ENCODE measurements at places on chromosomes 6 and 20. TPM values are rescaled to one million over a fixed set of nuclear protein-coding genes. Genes with fewer than 3 reads are reported as not detected.
A peak's percentile ranks its signal among the peaks of the same experiment; 100 is the strongest.

The HSPA12B gene
- polyA plus RNA-seq, result 2.3 TPM

The WFDC12 gene
- polyA plus RNA-seq, result 6.8 TPM

The NCOA7 gene
- polyA plus RNA-seq, result 15.8 TPM

The SCGN gene
- 2.1 TPM for polyA plus RNA-seq

The TFAP2C gene
- polyA plus RNA-seq, result 2.1 TPM

DNA sequence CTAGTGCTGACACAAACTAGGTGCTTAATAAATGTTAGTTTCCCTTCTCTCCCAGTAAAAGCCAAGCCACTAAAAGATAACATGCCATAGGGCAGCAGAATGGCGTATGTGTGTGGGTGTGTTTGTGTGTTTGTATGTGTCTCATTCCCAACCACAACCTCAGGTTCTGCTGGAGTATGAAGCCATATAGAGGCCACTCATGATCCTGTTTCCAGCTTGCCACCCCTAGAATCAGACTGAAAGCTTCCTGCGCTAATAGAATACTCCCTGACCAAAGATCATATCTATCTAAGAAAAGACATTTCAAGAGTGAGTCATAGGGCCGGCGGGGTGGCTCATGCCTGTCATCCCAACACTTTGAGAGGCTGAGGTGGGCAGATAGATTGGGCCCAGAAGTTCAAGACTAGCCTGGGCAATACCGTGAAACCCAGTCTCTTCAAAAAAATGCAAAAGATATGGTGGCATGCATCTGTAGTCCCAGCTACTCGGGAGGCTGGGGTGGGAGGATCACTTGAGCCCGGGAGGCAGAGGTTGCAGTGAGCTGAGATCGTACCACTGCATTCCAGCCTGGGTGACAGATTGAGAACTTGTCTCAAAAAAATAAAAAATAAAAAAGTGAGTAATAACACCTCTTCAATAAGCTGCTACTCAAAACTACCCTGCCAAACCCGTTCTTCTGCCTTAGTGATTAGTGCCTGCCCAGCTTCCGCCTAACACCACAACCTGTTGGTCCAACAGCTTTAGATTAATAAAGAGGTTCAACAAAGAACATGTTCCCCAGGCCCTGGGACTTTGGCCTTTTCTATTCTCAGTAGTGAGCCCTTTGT, 11.8 kb upstream of the SNRPC start:
- no peaks in the 10 kb centered on the region for H3K36me3 ChIP-seq
- H3K4me1 ChIP-seq, result no peaks in the 10 kb centered on the region
- no peaks in the 10 kb centered on the region for H3K27me3 ChIP-seq
- DNase-seq, result no peak

GRCh38 chr6:34570066-34570833, 14.1 kb upstream of the SPDEF start:
- no peaks in the 10 kb centered on the region for H3K36me3 ChIP-seq
- H3K27ac ChIP-seq, result no peak overlapping the region
- H3K27me3 ChIP-seq, result no peaks in the 10 kb centered on the region
- no peak overlapping the region for H3K4me3 ChIP-seq
- no peaks in the 10 kb centered on the region for H3K4me1 ChIP-seq

- peak overlapping the region; percentile 96 for H3K27ac ChIP-seq
- peak; percentile 71 for DNase-seq
- H3K4me1 ChIP-seq, result peaks cover 10% of the 10 kb centered on the region
- H3K27me3 ChIP-seq, result no peaks in the 10 kb centered on the region
Measured at GRCh38 chr6:113854531-113855499, 2.3 kb upstream of the MARCKS start.

- H3K36me3 ChIP-seq, result no peaks in the 10 kb centered on the region
- no peak overlapping the region for H3K27ac ChIP-seq
- H3K27me3 ChIP-seq, result no peaks in the 10 kb centered on the region
- H3K4me3 ChIP-seq, result no peak overlapping the region
- no peaks in the 10 kb centered on the region for H3K4me1 ChIP-seq
Measured at GRCh38 chr6:161189891-161190290, 84.0 kb downstream of the AGPAT4 start.

DNA sequence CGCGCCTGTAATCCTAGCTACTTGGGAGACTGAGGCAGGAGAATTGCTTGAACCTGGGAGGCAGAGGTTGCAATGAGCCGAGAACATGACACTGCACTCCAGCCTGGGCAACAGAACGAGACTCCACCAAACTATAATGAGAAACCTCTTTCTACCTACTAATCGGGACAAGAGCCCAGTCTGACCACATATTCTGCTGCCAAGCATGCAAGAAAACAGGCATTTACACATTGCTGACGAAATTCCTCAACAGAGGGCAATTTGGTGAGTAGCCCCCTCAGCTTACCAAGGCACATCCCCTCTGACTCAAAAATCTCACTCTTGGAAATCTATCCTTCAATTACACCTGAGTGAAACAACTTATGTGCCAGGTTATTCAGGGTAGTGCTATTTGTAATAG, 81.2 kb downstream of the SLC23A2 start:
- no peak overlapping the region for H3K4me3 ChIP-seq
- H3K4me1 ChIP-seq, result no peaks in the 10 kb centered on the region
- H3K27me3 ChIP-seq, result no peaks in the 10 kb centered on the region
- H3K36me3 ChIP-seq, result no peaks in the 10 kb centered on the region
- no peak for DNase-seq
- H3K27ac ChIP-seq, result no peak overlapping the region

DNA sequence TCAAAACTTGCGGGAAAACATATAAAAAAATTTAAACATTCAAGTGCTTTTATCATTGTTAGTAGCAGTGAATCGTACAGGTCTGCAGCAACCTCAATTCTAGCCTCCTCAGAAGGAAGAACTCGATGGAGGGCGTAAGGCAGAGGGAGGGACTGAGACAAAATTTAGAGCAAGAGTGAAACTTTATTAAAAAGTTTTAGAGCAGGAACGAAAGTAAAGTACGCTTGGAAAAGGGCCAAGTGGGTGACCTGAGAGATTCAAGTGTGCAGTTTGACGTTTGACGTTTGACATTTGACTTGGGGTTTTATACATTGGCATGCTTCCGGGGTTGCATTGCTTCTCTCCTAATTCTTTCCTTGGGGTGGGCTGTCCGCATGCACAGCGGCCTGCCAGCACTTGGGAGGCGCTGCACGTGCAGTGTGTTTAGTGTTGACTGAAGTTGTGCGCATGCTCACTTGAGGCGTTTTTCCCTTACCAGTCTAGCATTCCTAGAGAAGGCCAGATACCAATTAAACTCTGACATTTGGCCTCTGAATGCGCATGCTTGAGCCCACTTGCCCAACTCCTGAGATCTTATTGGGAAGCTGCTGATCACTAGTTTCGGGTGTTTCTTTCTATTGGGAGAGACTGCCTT, 82.6 kb downstream of the TBX18 start:
- no peaks in the 10 kb centered on the region for H3K36me3 ChIP-seq
- no peaks in the 10 kb centered on the region for H3K27me3 ChIP-seq
- no peak overlapping the region for H3K4me3 ChIP-seq
- DNase-seq, result no peak

- H3K36me3 ChIP-seq, result no peaks in the 10 kb centered on the region
- no peaks in the 10 kb centered on the region for H3K27me3 ChIP-seq
- no peaks in the 10 kb centered on the region for H3K4me1 ChIP-seq
- no peak for DNase-seq
Measured at GRCh38 chr6:45704056-45704800, 311.4 kb downstream of the CLIC5 start.

DNA sequence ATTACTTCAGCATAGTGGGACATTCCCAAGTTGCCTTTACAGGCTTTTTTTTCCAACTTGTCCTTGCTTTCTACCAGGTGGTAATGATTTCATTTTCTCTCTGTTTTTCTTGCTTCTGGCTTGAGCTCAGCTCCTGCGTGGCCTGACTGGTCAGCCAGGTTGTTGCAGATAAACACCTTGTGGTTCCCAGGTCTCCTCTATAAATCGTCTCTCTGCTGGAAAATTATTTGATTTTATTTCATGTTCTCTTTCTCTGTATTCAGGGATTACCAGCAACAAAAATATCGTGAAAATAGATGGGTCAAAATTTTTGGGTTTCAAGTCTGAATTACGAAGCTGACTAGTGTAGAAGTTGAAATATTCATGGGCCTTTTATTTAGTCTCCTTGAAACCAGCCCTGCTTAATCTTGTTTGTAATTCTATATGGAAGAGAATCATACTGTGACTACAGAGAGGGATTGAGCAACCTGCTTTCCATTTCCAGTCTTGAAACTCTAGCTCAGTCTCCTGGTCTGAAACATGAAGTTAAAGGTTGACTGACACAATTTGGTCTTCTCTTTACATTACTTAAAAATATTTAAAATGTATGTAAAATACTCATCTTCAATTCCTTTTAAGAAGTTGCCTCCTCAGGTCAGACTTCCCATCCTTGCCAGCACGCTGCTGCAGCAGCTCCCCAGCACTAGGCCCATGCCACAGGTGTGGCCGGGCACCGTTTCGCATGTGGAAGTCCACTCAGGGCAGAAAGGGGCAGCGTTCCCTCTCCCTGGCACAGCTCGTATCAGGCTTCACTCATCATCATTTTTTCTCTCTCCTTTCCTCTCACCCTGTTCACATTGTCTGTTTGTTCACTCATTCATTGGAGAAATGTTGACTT, 7.1 kb downstream of the DUSP22 start:
- no peaks in the 10 kb centered on the region for H3K36me3 ChIP-seq
- H3K4me1 ChIP-seq, result peaks cover 25% of the 10 kb centered on the region
- DNase-seq, result no peak
- no peak overlapping the region for H3K4me3 ChIP-seq
- H3K27me3 ChIP-seq, result no peaks in the 10 kb centered on the region

GRCh38 chr20:53899351-53900167, 170.8 kb downstream of the BCAS1 start:
- no peak overlapping the region for H3K4me3 ChIP-seq
- H3K27me3 ChIP-seq, result no peaks in the 10 kb centered on the region
- H3K4me1 ChIP-seq, result peaks cover 21% of the 10 kb centered on the region
- H3K36me3 ChIP-seq, result no peaks in the 10 kb centered on the region
- peak overlapping the region; percentile 79 for H3K27ac ChIP-seq

- no peaks in the 10 kb centered on the region for H3K27me3 ChIP-seq
- H3K4me3 ChIP-seq, result no peak overlapping the region
Measured at GRCh38 chr20:48574383-48574782, 253.4 kb downstream of the PREX1 start.

GRCh38 chr6:74248966-74249365, 553.0 kb downstream of the CD109 start:
- no peaks in the 10 kb centered on the region for H3K4me1 ChIP-seq
- H3K27me3 ChIP-seq, result no peaks in the 10 kb centered on the region
- no peak for DNase-seq
- H3K4me3 ChIP-seq, result no peak overlapping the region
- no peaks in the 10 kb centered on the region for H3K36me3 ChIP-seq
- no peak overlapping the region for H3K27ac ChIP-seq

- no peak overlapping the region for H3K4me3 ChIP-seq
- no peak overlapping the region for H3K27ac ChIP-seq
- H3K4me1 ChIP-seq, result peaks cover 7% of the 10 kb centered on the region
- H3K27me3 ChIP-seq, result no peaks in the 10 kb centered on the region
- no peak for DNase-seq
Measured at GRCh38 chr20:25408890-25409289, 1.4 kb downstream of the GINS1 start.

DNA sequence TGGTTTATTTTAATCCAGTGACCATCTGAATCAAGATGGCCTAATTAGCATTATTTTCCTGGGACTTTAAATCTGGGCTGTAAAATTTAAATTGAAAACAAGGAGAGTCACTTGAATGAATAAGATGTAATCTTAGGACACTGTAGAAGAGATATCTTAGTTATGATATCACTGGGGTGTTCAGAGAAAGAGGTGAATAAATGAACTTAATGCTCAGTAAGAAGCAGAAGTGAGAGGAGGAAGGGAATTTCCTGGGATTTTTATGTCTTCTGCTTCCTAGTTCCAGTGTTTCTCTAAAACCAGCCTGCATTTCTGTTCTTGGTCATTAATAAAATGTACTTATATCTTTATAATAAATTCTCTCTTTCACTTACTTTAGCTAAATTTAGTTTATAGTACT, 136.8 kb upstream of the PTPRK start:
- no peaks in the 10 kb centered on the region for H3K27me3 ChIP-seq
- H3K4me3 ChIP-seq, result no peak overlapping the region
- peaks cover 7% of the 10 kb centered on the region for H3K4me1 ChIP-seq
- H3K36me3 ChIP-seq, result no peaks in the 10 kb centered on the region

All from thymus (tissue), 14 donors.